Left colon (tissue), 2 donors: ENCODE measurements at places on chromosomes 4 and X. TPM values are rescaled to one million over a fixed set of nuclear protein-coding genes. Genes with fewer than 3 reads are reported as not detected.

DNA sequence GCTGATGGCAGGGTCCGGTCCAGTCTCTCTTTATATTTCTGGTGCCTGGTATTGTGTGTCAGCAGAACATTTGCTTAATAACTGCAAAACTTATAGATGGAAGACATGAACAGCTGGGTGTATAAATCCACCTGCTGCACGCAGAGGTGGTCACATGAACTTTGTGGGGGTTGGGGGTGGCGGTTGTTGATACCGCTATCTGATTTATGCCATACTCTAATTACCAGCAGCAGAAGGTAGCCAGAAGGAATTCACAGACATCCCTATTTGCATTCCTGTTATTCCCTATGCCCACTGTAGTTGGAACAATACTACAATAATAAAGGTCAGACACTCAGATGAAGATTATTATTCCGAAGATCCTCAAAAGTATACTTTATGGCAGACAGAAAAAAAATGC lies 121.6 kb upstream of the PUDP start:
- DNase-seq, result no peak

GRCh38 chr4:182533964-182534363 lies 290.8 kb downstream of the TENM3 start:
- no peak for DNase-seq

GRCh38 chr4:181121733-181122132 lies 1121.5 kb upstream of the TENM3 start:
- no peak for DNase-seq

Gene WAS
- total RNA-seq, result 6.6 TPM

Gene LRAT
- total RNA-seq, result 0.18 TPM

Gene GAB3
- 1.2 TPM for total RNA-seq
